ENCODE measurements at places on chromosomes 2 and 18.

GRCh38 chr2:2787301-2787907 is 456.3 kb upstream of the MYT1L start:
- no peak for DNase-seq

DNA sequence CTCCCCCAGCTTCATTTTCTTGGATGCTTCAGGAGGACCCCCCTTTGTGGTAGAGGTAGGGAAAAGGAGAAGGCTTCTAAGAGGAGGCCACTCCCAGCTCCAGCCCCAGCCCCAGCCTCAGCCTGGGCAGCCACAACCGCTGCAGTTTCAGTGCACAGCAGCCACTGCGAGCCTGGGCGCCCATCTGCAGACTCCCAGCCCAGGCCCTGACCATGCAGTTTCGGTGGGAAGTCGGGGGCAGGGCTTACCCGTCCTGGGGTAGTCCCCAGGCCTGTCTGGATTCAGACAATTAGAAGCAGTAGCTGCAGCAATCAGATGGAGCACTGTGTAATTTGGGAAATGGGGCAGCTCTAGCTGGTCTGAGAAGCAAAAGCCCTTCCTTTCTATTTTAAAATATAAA is 28.6 kb downstream of the ITM2C start:
- DNase-seq, result no peak

GRCh38 chr2:66477135-66477842 is 42.4 kb downstream of the MEIS1 start:
- no peak for DNase-seq

DNA sequence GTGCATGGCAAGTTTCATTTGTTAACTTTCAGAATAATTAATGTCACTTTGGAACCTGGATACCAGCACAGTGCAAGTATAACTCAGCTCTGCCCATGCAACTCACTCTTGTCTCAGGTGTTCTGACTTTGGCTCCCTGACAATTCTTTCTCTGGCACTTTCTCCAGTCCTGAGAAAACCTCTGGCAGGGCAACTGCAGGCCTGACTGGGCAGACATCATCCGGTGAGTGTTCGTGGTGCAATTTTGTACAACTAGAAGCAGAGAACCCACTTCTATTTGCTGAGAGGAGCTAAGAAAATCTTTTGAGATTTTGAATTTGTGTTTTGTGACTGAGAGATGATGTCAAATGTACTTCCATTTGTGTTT is 143.0 kb downstream of the AQP4 start:
- DNase-seq, result no peak

- DNase-seq, result no peak
Observed at GRCh38 chr18:23406271-23406787, 46.8 kb upstream of the RIOK3 start.

DNA sequence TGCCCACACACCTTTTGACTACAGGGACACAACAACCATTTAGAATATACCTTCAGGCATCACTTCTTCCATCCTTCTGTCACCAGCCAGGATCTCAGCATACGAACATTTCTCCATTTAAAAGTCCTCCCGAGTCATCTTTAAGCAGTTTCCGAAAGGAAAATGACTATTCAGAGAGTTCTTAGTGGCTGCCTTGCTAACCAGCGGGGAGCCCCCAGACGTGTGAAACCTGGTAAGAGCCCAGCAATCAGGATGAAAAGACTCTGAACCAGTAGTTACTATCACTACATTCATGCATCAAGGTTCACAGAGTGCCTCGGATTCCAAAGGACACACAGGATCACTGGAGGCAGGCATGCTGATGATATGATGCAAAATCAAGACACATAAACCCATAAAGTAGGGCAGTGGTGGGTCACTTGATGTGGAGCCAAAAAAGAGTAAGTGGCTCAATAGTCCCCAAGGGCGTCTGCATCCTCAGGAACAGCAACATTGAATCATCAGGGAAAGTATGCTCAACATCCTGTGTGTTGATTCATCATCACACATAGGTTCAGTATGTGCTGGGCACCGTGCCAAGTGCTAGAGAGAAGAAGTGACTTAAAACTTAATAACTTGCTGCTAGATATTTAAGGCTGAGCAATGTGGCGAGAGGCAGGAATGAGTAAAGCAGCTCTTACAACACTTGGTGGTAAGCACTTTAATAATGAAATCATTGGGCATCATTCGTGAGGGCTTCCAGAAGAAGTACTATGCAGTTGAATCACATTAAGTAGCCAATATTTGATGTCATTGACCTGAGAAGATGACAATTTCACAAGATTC is 4.4 kb downstream of the CCL20 start:
- peak; percentile 98 for DNase-seq

DNA sequence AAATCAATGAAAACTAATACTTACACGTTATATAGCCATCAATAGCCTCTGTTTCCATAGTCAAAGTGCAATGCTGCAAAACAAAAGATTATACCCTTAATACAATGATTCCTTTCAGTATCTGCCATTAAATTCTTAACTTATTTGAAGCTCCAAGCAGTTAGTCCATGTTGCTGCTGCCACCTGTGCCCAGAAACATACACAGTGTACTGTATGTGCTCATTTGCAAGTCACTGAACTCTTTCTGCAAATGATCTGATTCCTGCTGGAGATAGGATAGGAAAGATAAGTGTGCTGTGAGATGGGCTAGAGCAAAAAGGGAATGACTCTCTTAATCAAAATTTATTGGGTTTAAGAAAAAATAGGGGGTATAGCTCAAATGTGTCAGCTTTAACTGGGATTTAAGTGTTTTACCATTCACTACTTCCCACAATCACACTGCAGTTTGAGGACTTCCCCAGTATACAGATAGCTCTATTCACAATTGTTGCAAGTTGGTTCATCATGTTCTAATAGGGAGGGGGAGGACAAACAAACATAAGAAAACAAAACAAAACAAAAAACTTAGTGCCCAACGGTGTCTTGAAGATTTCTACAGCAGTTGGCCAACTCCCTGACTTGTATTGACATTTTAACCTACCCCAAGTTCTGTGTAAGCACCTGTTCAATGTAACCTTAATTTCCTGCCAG is 2.7 kb downstream of the IKZF2 start:
- no peak for DNase-seq

GRCh38 chr18:73556904-73557303 is 590.7 kb downstream of the FBXO15 start:
- no peak for DNase-seq

DNA sequence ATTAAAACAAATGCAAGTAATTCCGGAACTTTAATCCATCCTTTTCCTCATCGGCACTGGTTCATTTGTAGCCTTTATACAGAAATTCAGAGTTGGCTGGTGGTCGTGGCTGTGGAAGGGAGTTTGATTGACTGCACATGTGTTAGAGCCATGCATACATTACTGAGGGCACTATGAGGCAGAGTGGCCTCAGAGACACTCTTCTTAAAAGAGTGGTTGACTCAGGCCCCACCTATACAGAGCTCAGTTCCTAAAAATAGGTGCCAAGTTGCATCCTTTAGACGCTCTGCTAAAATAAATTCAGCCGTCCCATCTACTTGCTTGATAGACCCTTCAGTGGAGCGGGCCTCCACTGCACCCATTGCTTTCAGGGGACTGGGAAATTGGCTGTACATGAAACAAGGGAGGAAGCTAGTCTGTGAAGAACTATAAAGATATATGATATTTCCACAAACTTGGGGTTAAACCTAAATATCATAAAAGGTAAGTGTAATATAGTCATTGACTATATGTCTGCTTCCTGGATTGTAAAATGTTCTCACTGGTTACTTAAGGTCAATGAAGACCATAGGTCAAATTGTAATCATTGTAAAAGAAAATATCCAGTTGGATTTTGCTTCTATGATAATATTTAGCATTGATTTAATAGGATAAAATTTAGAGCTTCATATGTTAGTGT is 298.9 kb downstream of the XIRP2 start:
- DNase-seq, result no peak

- no peak for DNase-seq
Observed at GRCh38 chr18:76454418-76454817, 40.6 kb downstream of the ZNF516 start.

DNA sequence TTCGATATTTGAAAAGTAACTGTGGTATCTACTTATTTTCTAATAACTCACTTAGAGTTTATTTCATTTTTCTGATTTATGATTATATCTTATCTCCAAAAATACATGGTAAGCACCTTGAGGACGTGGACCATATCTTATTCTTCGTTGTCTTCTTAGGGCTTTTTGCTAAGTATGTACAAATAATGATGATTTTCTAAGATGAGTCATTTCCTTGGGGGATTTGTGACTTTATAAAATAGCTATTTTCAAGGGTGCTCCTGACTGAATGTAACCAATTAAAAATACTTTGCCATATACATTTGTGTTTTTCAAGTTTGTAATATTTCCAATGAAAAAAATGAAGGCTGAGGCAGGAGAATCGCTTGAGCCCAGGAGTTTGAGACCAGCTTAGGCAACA is 56.3 kb downstream of the GREB1L start:
- no peak for DNase-seq

- DNase-seq, result no peak
Observed at GRCh38 chr2:198143156-198143555, 338.8 kb downstream of the PLCL1 start.

DNA sequence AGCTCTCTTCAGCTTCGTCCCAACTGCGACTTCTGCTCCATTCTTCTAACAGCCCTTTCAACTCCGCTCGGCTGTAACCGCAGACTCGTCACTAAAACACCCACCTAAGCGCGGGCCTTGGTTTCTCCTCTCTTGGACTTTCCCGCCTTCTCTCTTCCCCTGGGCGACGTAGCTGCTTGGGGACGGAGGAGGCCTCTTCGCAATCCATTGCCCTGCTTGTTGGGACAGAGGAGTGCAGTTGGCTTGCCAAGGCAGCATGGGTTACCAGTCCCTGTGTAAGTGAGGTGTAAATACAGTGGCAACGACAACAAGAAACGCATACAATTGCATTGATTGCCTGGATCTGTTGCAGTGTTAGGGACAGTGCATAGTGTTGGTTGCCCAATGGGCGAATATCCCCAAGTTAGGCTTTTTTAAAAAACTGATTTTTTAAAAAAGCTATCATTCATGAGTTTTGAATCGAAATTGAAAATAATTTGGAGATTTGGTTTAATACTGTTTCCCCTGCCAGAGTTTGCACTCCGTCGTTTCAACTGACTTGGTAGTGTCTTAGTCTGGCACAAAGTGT is 484 bp upstream of the DARS1 start:
- DNase-seq, result no peak

DNA sequence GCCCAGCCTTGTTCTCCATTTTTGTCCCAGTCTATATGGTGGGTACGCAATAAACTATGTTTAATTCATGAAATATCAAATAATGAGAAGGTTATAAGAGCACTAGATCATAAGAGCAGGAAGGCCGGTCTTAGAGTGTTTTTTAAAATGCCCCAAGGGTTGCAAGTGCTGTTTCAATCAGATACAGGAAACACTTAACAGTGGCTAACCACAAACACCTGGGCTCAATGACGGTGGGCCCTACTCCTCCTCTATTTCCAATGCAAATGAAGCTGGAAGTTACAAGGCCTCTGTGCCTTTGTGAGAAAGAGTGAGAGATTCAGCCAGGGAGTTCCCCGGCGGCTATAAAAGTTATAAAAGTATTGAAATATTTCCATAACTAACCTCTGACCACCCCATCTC is 18.9 kb upstream of the WDR33 start:
- DNase-seq, result no peak

- no peak for DNase-seq
Observed at GRCh38 chr2:228796386-228796785, 474.7 kb downstream of the PID1 start.

GRCh38 chr2:220648628-220649027 is 923.5 kb downstream of the EPHA4 start:
- no peak for DNase-seq

DNA sequence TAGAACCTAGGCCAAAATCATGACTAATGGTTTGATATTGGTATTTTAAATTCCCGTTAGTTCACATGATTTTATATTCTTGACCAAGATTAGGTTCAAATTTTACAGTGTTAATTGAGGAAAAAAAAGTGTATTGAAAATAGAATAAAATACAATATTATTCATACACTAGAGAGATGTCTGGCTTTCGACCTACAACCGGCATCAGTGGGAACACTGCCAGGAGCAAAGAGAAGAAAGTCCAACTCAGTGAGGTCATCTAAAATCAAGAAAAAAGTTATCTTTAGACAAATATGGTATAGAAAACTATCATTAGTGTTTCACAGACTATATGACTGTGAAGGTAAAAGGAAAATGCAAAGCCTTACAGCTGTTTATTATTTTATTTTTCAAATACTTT is 81.5 kb downstream of the PIGN start:
- DNase-seq, result no peak

GRCh38 chr18:79942786-79943607 is 8.5 kb downstream of the SLC66A2 start:
- no peak for DNase-seq

- DNase-seq, result no peak
Observed at GRCh38 chr2:36423172-36423571, 67.6 kb downstream of the CRIM1 start.

DNA sequence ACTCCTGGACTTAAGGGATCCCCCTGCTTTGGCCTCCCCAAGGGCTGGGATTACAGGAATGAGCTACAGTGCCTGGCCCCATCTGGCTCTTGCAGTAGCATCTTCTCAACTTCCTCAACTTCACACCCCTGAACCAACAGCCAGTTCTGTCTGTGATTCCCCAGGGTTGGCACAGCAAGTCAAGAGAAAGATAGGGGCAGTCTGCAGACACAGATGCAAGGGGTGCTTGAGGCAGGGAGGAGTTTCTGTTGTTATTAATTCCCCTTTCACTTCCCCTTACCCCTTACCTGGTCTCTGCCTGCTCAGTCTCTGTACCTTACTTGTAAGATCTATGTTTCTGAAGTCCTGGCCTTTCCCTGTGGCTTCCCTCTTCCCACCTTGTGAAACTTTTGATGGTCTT is 54.1 kb upstream of the MEX3C start:
- DNase-seq, result no peak

GRCh38 chr2:186059096-186059495 is 320.5 kb downstream of the FSIP2 start:
- peak; percentile 0 for DNase-seq

DNA sequence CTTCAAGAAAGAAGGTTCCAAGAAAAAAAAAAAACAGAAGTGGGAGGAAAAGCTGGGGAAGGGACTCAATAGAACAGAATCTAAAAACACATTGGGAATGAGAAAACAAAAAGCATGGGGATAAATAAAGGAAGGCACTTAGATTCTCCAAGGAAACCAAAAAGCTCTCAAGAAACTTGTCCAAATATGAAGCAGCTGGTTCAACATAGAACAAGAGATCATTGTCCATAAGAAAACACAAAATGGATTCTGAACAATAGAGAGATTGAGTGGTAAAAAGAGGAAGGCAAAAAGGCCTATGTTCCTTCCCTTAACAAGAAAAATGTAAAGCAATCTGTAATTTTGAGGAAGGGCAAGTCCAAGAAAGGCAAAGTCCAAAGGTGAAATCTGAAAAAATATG is 32.9 kb upstream of the ALK start:
- no peak for DNase-seq

DNA sequence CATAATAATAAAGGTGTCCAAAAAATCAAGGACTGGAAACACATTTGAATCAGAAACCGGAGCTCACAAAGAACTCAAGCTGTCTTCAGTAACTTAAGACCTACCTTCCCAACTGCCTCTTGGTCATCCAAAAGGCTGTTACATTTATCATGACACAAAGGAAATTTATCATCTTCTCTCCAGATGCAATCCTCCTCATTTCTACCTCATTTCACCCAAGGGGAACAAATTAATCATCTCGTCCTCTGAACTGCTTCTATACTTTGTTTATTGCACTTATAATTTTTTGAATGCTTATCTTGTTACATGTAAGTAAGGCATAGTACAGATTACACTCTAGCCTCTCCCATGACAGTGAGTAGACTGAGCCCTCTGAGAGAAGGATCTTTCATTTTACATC is 105.1 kb upstream of the RGPD4 start:
- DNase-seq, result no peak

- DNase-seq, result peak; percentile 94
Observed at GRCh38 chr2:237315170-237315828, 98.7 kb downstream of the COL6A3 start.
